Activated CD4-positive, alpha-beta T cell treated with anti-CD3 and anti-CD28 coated beads for 36 hours (primary cell): ENCODE measurements at places on chromosomes 2 and 18.

- no peak for DNase-seq
These were observed 587.0 kb upstream of the DSEL start for GRCh38 chr18:68103561-68103960.

DNA sequence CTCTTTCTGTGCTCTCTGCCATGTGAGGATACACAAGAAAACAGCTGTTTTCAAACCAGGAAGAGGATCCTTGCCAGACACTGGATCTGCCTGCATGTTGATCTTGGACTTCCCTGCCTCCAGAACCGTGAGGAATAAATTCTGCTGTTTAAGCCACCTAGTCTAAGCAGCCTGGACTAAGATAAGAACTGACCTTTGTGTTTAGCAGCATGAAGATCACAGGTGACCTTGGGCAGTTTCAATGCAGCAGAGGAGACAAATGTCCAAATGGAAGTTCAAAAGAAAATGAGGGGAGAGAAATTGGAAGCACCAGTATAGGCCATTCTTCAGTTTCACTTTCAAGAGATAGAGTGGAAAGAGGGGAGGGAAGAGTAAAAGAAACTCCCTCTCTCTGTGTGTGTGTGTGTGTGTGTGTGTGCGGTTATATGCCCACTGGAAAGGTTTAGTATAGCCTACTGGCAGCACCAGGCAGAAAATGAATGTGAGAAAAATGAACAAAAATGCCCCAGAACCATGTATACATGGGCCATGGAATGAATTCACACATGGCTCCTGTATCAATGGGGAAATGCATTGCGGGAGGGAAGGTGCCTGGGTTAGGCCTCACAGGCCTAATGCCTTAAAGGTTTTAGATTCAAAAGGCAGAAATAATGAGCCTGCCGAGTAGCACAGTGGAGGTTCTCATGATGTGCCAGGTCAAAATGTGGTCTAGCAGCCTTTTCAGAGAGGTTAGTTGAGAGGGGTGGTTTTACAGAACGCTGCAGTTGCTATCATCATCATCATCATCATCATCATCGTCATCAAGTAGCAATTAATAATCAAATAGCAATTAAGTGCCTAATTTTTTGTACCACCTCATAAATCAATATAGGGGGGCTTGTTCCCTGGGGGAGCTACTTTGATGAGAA lies 1.1 kb upstream of the CERS6 start:
- no peak for DNase-seq

DNA sequence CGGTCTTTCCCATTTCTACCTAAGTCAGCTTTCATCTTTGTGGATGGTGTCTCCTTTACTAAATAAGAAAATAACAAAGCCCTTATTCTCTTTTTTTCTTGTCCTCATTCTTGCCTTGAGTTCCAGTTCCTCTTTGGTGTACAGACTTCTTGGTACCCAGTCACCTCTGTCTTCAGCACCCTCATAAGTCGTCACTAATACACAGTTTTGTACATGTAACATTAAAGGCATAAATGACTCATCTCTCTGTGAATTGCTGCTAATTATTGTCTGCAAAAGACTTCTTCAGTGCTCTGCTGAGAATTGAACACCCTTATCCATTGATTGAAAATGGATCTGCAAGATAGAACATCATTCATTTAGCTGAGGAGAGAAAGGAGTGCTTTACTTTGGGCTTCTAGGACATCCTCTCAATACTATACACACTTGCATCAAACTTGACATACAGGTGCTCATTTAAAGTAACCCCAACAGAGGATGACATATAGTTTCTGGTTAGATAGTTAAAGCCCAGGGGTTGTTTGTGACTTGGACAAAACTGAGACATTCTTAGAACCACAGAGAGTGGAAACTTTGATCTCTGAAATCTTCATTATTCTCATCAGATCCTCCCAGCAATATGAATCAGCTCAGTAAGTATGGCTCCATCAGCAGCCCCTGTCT lies 97.0 kb downstream of the XRCC5 start:
- no peak for DNase-seq

DNA sequence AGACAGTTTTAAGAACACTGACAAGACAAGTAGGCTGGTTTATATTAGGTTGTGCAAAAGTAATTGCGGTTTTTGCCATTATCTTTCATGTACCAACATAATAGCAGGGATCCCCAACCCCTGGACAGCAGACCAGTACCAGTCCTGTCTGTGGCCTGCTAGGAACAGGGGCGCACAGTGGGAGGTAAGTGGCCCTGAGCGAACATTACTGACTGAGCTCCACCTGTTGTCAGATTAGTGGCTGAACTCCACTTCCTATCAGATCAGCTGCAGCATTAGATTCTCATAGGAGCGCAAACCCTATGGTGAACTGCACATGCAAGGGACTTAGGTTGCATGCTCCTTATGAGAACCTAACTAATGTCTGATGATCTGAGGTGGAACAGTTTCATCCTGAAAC lies 921.9 kb downstream of the CCDC85A start:
- no peak for DNase-seq

GRCh38 chr18:2905854-2906703 lies 59.3 kb downstream of the EMILIN2 start:
- DNase-seq, result peak; percentile 69

GRCh38 chr2:156448766-156449165 lies 12.6 kb downstream of the GPD2 start:
- DNase-seq, result no peak

GRCh38 chr2:58032764-58033080 lies 13.9 kb upstream of the VRK2 start:
- DNase-seq, result no peak

DNA sequence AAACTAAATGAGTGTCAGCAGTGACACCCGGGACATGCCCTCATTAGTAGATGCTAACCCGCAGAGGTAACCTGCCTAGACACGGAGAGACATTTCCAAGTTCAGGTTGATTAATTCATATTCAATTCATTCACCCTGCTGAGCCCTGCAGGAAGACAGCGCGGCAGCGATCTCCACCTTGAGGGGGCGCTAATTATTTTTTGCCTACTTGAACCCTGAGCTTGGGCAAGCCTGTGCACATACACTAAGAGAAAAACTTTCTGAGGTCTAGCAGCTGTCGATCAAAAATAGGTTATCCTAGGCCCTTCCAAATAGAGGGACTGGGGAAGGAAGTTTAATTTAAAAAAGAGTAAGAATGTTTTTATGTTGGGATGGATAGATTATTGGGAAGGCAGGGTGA lies 1.3 kb upstream of the LYPD6 start:
- no peak for DNase-seq

DNA sequence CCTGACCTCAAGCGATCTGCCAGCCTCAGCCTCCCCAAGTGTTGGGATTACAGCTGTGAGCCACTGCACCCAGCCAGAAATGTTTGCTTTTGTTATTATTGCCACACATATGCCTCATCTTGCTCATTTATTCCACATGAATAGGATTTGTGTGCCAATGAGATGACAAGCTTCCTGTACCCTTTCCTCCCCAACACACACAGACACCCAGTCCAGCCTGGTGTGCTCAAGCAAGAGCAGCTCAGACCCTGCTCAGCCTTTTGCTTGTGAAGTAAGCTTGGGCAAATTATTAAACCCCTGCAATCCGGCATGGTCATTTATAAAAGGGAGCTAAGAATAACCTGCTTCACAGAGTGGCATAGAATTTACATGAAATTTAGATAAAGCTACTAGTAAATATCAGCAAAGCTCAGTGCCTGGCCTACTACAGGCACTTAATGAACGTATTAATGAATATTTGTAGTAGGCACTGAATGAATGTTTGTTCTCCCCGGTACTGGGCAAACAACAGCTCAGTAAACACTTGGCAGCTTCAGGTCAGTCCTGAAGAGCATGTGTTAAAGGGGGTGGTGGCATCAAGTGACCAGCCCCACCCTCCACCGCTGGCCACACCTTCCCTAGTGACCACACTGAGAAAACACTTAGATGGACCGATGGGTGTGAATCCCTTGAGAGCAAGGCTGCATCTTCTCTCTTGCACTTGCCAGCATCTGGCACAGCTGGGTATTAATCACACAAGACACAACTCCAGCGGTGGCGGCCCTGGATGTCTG lies 280.2 kb downstream of the SRBD1 start:
- no peak for DNase-seq

GRCh38 chr18:74166386-74166785 lies 18.1 kb downstream of the TIMM21 start:
- no peak for DNase-seq

DNA sequence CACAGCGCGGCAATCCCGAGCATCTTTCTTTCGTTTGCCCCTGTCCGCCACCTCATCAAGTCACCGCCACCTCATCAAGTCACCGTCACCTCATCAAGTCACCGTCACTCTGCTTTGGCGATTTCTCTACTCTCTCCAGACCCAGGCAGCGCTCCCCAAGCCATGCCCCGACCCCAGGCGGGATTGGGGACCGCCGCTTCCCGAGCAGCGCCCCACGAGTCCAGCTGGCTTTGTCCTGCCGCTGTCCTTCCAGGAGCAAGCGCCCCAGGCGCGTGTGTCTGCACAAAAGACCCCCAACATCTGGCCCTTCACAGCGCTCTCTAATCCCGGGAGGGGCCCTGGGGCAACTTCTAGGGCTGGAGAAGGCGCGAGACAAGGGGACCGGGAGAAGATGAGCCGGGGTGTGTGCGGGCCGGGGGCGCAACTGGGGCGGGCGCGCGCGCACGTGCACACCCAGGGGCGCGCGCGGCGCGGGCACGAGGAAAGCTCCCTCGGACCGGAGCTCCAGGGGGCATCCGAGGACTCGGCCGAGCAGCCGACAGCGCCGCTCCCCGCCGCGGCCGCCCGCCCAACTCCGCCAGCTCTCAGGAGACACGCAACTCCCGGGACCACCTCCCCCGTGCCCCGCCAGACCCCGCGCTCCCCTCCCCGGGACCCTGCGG lies 633 bp upstream of the RNF152 start:
- peak; percentile 65 for DNase-seq

DNA sequence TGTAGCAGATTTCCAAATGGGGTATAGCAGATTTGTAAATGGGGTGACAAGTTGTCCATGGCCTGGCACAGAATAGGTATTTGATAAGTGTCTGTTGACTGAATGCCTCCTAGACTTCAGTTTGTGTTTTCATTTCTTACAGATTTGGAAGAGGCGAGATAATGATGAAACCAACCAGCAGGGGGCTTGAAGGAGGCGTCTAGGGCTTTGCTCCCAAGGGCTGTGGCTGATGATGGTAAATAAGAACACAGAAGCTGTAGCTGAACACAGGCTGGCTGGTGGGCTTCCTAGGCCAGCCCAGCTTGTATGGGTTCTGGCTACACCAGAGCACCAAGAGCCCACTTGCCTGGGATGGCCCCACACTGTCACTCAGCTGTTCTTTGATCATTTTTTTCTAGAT lies 19.4 kb downstream of the SFTPB start:
- DNase-seq, result peak; percentile 35

GRCh38 chr2:75894170-75894569 lies 183.5 kb upstream of the GCFC2 start:
- no peak for DNase-seq

GRCh38 chr2:239789711-239790110 lies 235.4 kb downstream of the NDUFA10 start:
- no peak for DNase-seq

- peak; percentile 20 for DNase-seq
These were observed 823 bp upstream of the GORASP2 start for GRCh38 chr2:170928036-170928823.

- no peak for DNase-seq
These were observed 61.6 kb downstream of the SCN9A start for GRCh38 chr2:166314022-166314759.

DNA sequence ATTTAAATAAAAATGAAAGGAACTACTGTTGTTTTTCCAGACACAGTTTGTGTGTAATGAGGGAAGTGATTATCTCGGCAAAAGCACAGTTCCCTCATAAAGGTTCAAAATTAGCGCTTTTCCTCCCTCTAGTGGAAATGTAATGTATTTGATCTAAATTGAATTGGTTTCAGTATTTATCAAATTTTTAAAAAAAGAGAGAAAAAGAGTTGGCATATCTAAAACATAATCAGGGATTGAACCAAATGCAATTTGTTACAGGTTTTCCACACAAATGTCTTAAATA lies 37.5 kb downstream of the CMPK2 start:
- DNase-seq, result no peak

DNA sequence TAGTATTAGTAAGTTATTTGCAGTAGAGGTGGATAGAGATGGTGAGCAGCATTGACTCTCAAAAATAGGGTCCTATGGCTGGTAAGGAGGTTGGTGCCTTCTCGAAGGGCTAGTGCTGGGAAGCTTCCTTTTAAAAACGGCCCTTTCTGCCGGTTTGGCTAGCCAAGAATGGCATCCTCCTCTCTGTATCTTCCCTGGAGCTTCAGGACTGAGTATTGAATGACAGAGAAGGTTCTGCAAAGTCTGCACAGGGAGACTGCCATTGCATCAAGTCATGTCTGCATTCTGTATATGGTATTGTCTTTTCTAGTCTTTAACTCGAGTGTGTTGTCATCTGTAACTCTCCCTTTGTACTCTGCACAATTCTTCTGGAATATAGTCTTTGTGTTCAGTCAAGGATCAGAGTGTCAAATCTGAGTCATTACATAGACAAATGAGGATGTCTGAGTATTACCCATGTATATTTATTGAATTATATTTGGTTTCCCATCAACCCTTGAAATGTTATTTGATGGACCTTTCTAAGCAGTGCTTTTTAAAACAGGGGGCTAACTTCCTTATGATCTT lies 1.1 kb downstream of the LDLRAD4 start:
- no peak for DNase-seq

DNA sequence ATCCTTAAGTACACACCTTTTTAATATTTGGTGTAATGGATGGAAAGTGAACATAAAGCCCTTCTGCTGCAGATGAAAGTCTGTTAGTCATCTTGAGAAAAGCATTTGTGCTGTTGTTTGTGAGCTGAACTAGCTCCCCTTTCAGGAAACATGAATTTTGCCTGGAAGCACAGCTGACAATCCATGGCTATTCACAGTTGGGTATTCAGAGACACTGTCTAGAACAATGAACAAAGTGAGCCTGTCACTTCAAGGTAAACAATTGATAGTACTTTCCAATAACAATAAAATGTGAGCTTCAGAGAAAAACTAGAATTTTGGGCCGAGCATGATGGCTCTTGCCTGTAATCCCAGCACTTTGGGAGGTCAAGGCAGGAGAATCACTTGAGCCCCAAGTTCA lies 6.8 kb upstream of the EFHD1 start:
- DNase-seq, result no peak

DNA sequence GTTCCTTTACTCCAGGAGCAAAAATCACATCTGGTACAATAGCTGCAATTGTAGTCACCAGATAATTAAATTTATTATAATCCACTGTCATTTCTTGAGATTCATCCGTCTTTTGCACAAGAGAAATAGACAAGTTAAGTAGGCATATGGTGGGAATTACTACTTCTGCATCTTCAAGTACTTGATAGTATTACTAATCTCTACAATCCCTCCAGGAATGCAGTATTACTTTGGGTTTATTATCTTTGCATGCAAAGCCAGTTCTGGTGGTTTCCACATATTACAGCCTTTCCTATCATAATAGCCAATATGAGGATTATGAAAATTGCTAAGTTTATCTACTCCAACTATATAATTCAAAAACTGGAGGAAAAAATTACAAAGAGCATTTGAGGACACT lies 254.1 kb downstream of the IKZF2 start:
- DNase-seq, result no peak

- DNase-seq, result no peak
These were observed 21.7 kb upstream of the MEP1B start for GRCh38 chr18:32167980-32168730.
